ENCODE measurements at places on chromosomes 2 and 18.

DNA sequence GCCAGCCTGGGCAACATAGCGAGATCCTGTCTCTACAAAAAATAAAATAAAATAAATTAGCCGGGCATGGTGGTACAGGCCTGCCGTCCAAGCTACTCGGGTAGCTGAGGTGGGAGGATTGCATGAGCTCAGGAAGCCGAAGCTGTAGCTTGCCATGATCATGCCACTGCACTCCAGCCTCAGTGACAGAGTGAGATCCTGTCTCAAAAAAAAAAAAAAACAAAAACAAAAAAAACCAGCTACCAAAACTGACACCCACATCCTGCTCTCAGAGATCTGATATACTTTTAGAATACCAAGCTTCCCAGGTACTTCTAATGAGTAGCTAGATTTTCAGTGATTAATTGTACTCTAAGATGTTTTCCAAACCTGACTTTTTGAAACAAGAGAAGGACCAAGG lies 74.0 kb downstream of the TTC27 start:
- no peak for DNase-seq

- DNase-seq, result no peak
These were observed 68.6 kb downstream of the EXOC6B start for GRCh38 chr2:72757177-72757775.

- DNase-seq, result no peak
These were observed 153.6 kb upstream of the EPAS1 start for GRCh38 chr2:46143429-46144132.

DNA sequence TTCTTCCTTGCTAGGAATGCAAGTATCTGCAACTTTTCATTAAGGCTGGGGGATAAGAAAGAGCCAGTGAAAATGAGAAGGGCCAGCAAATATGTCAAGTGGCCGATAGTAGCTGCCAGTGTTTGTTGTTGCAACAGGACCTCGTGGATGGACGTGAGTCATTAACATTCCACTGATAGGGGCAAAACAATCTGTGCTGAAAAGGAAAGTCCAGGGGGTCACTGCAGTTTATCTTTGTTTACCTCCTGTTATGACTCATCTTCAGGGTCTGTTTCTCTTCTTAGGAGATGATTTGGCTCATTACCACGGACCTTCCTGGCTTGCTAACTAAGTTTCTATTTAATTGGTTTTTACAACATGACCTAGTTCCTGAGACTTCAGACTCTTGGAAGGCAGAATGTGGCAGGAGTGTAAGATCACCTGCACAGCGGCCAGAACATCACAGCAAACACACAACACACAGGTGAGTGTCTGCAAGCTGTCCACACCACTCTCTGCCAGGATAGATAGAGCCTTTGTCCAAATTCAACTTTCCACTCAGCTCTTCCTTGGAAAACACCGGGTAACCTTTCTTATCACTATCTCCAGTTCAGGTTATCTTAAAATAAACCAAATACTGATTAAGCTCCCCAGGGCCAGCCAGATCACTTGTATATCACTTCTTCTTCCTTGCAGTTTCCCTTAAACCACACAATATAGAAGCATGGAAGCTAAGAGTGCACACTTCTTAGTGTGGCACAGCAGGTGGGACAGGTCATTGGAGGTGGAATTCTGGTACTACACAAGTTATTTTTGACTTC lies 157.5 kb upstream of the LMAN1 start:
- DNase-seq, result no peak

DNA sequence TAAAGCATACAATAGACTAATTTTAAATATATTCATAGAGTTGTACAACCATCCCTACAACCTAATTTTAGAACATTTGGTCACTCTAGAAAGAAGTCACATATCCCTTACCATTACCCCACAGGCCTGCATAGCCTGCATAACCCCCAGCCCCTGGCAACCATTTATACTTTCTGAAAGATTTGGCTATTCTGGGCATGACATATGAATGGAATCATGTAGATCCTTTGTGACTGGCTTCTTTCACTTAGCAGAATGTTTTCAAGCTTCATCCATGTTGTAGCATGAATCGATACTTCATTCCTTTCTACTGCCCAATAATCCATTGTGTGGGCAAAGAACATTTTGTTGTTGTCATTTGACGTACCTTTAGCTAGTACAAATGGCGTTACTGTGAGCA lies 151.5 kb downstream of the WDSUB1 start:
- DNase-seq, result no peak

- DNase-seq, result no peak
These were observed 179.1 kb downstream of the HAUS1 start for GRCh38 chr18:46283268-46283667.

GRCh38 chr2:233107831-233108300 lies 47.7 kb downstream of the INPP5D start:
- DNase-seq, result no peak

GRCh38 chr18:63788447-63789096 lies 13.4 kb downstream of the SERPINB7 start:
- no peak for DNase-seq

DNA sequence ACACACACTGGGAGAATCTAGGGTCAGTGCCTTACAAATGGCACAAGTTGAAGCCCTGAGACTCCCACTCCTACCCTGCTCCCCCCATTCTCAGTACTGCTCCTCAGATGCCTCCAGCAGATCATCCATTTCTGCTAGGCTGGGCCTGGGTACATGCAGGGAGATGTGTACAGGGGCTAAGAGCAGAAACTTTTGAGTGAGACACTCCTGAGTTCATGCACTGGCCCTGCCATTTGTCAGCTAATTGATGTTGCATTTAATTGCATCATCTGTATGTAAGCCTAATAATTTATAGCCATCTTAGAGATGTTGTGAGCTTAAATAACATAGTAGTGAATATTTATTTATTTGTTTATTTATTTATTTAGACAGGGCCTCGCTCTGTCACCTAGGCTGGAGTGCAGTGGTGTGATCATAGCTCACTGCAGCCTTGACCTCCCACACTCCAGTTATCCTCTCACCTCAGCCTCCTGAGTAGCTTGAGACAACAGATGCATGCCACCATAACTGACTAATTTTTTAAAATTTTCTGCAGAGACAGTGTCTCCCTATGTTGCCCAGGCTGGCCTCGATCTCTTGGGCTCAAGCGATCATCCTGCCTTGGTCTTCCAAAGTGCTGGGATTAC lies 4.8 kb upstream of the CASP8 start:
- no peak for DNase-seq

DNA sequence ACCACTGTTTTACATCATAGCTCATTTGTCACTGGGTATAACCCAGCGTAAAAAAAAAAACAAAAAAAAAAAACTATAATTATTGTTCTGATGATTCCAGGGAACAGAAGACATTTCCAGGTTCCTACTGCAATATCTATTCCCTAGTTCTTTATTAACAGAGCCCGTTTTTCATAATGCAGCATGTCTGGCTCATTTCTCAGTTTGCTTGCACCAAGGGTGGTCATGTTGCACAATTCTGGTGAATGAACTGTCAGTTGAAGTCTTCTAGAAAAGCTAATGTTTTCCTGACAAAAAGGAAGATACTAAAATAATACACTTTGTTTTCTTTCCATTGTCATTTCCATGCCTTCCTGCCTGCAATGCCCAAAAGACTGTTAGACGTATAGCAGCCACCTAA lies 180.1 kb downstream of the RDH14 start:
- no peak for DNase-seq

GRCh38 chr2:227804975-227805374 lies 8.7 kb upstream of the CCL20 start:
- DNase-seq, result no peak

DNA sequence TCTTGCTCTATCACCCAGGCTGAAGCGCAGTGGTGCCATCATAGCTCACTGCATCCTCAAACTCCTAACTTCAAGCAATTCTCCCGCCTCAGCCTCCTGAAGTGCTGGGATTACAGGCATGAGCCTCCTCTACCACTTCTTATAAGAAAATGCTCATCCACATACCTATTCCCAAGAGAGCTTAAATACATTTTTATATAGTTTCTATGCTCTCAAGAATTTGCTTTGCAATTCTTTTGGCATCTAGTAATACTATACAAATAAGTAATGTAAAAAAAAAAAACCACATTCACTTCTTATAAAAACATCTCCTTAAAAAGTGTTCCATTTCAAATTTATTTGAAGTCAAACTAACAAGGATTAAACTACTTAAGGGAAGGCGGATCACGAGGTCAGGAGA lies 197.3 kb downstream of the DNAH7 start:
- no peak for DNase-seq

DNA sequence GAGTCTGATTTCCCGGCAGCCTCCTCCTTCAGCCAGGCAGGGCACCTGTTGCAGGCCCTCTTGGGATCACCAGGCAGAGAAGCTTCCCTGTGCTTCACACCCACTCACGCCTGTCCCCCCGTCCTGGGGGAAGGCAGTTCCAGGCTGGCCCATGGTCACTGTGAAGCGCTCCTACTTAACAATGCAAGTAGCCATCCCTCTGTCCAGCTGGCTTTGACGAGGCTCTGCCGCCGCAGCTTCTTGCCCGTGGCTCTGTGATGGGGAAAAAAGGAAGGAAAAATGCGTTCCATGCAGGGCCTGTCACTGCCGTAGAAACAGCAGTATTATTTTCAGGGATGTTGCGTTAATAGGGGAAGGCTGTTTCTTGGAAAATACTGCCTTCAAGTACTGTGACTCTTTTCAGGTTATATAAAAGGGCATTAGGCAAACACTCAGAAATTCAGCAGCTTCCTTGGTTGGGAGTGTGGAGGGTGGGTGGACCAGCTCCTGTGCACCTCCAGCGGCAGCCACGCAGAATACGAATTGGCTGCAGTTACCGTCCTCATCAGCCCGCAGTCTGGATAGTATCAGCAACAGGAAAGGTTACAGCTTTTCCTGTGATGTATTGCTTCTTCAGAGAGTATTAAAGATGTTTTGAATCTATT lies 232.3 kb downstream of the KLHL29 start:
- DNase-seq, result no peak

DNA sequence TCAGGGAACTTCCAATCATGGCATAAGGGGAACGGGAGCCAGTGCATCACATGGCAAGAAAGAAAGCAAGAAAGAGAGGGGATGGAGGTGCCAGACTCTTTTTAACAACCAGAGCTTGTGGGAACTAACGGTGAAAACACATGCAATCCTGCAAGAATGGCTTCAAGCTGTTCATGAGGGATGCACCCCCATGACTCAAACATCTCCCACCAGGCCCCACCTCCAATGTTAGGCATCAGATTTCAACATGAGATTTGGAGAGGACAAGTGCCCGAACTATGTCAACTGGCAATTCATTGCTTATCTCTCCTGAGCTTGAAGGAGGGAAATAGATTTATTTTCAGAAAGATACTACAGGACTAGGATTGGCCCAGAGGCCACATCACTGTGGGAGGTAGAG lies 270.0 kb downstream of the SLC4A3 start:
- DNase-seq, result no peak

DNA sequence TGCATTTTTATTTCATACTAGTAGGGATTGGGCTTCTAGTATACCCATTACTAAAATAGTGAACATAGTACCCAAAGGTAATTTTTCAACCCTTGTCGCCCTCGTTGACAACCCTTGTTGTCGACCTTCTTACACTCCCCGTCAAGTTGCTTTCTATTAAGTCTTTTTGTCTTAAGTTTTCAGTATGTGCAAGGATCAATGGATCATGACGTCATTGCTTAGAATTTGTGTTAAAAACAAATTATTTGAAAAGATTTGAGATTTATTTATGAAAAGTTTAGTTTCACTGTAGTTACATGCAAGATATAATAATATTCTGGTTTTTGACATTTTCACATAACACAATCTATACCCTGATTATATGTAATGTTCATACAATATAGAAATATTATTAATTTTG lies 110.4 kb downstream of the CBLN2 start:
- no peak for DNase-seq

DNA sequence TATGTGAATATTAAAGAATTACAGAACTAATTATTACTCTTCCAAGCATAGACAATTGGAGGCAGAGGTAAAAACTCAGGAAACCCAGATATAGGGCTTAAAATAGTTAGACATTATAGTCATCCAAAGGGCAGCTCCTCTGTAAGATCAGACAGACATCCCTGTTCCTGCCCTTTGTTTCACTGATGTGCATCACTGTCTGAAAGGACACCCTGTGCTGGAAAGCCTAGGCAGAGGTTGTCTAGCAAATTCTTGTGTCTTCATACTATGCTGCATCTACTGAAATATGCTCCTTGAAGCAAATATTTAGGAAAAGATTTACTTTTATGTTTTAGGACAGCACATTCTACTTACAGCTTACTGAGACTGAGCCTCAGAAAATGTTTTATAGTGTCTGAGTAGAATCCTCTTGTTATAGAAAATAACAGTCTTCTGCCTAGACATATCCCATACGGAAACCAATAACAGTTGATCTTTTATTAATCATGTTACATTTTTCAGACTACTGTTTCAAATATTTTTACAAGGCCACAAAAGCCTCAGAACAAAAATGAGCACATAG lies 977.3 kb upstream of the CDH2 start:
- DNase-seq, result no peak
